ENCODE measurements at places on chromosomes 5 and 9. TPM values are rescaled to one million over a fixed set of nuclear protein-coding genes. Genes with fewer than 3 reads are reported as not detected.
A peak's percentile ranks its signal among the peaks of the same experiment; 100 is the strongest.

Gene PRDM9
- total RNA-seq, result not detected

Gene PCDHGB1
- total RNA-seq, result 0.17 TPM

Gene IFNB1
- not detected for total RNA-seq

Gene ASTN2
- 2.2 TPM for total RNA-seq

Gene AK8
- total RNA-seq, result not detected

Gene INSYN2B
- not detected for total RNA-seq

Gene FLT4
- 0.26 TPM for total RNA-seq

Gene PRR7
- total RNA-seq, result 2.6 TPM

Gene ZNF366
- not detected for total RNA-seq

DNA sequence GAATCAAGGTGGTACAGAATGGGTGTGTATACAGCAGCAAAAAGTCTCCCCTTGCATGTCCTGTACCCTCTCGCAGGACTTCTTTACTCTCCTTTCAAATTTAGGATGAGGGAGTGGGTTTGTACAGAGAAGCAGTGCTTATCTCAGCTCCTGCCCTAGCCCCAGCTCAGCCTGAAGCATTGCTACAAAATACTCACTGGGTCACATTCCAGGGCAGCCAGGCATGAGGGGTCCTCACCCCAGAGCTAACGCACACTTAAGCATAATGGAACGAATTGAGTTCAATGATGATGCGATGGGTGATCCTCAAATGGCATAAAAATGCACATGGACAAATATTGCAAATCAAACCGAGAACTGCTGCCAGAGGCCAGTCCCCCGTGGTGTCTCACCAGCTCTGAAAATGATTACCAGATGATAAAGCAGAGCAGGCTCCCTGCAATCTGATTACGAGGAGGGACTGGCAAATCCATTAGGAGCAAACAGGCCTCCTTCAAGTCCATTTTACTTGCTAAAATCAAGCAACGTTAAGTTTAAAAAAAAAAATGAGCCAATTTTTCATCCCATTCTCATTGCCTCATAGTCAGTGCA is 231.6 kb upstream of the TAS2R1 start:
- H3K4me1 ChIP-seq, result no peaks in the 10 kb centered on the region
- H3K27me3 ChIP-seq, result no peaks in the 10 kb centered on the region
- H3K4me3 ChIP-seq, result no peak overlapping the region
- DNase-seq, result no peak
- peaks cover 16% of the 10 kb centered on the region for H3K36me3 ChIP-seq

DNA sequence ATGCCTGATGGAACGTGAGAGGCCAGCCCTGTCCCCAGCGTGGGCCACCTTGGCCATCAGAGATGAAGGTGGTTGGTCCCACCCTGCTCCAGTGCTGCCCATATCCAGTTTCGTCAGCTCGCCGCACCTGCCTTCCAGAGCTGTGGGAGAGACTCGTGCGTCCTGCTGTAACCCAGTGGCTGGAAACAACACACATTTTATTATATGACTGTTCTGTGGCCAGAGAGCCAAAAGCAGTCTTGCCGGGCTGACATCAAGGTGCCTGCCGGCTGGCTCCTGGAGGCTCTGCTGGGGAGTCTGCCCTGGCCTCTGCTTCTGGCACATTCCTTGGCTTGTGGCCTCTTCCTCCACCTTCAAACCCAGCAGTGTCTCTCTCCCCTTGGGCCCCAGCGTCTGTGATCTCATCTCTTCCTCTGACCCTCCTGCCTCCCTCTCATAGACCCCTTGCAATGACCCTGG is 94.7 kb downstream of the RXRA start:
- no peak overlapping the region for H3K4me3 ChIP-seq
- no peaks in the 10 kb centered on the region for H3K36me3 ChIP-seq
- no peaks in the 10 kb centered on the region for H3K4me1 ChIP-seq

- H3K4me3 ChIP-seq, result peak overlapping the region; percentile 70
- DNase-seq, result peak; percentile 69
- H3K4me1 ChIP-seq, result peaks cover 12% of the 10 kb centered on the region
Measured at GRCh38 chr9:29211580-29212396, 1638.5 kb upstream of the C9orf72 start.

- H3K27me3 ChIP-seq, result peaks cover 4% of the 10 kb centered on the region
- no peak overlapping the region for H3K4me3 ChIP-seq
- H3K27ac ChIP-seq, result no peak overlapping the region
- no peaks in the 10 kb centered on the region for H3K36me3 ChIP-seq
- DNase-seq, result no peak
Measured at GRCh38 chr9:114459464-114459863, 45.8 kb downstream of the WHRN start.

- H3K27me3 ChIP-seq, result peaks cover 13% of the 10 kb centered on the region
- no peak overlapping the region for H3K27ac ChIP-seq
- no peak for DNase-seq
- H3K4me1 ChIP-seq, result peaks cover 3% of the 10 kb centered on the region
Measured at GRCh38 chr5:150263801-150264621, 25.6 kb downstream of the CAMK2A start.

- DNase-seq, result no peak
- H3K27me3 ChIP-seq, result peaks cover 16% of the 10 kb centered on the region
- no peak overlapping the region for H3K4me3 ChIP-seq
- H3K4me1 ChIP-seq, result peaks cover 11% of the 10 kb centered on the region
- H3K36me3 ChIP-seq, result no peaks in the 10 kb centered on the region
Measured at GRCh38 chr5:140355546-140355945, 4.4 kb upstream of the SLC4A9 start.

DNA sequence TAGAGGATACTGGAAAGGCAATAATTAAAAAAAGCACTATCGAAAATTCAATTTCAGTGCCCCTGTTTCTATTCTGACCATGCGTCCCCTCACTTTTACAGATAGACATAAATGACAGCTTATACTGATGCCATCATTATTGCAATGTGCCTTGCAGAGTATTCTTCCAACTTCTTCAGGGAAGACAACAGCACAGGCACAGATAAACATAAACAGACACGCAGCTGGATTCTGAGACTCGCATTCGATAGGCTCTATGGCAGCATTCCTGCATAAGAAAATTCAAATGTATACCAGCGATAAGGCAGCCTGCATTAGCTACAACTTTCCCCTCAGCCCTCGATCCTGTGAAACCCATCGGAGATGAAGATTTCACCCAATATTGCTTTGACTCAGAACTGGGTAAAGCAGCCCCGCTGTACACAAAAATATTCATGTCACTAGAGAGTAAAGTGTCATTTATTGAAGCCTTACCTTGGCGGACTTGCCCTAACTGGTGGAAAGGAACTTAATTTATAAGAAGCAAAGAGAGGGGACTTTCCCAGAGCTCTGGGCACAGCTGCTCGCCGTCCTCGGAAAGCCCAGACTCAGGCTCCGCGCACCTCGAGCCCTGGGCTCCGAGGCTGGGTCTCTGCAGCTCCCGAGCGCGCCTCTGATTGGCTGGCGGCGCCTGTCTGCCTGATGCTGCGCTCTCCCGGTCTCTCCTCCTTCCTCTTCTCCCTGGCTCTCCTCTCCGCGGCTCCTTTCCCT is at the start of gene CDH18:
Gene CDH18 (minus strand): TSS at position 589 of the 750 bp plus-strand sequence. CDS start 149,214 bp downstream, outside the sequence.
- H3K4me1 ChIP-seq, result no peaks in the 10 kb centered on the region
- H3K27me3 ChIP-seq, result no peaks in the 10 kb centered on the region
- no peaks in the 10 kb centered on the region for H3K36me3 ChIP-seq
- DNase-seq, result no peak
- H3K4me3 ChIP-seq, result no peak within 1 kb of the TSS

DNA sequence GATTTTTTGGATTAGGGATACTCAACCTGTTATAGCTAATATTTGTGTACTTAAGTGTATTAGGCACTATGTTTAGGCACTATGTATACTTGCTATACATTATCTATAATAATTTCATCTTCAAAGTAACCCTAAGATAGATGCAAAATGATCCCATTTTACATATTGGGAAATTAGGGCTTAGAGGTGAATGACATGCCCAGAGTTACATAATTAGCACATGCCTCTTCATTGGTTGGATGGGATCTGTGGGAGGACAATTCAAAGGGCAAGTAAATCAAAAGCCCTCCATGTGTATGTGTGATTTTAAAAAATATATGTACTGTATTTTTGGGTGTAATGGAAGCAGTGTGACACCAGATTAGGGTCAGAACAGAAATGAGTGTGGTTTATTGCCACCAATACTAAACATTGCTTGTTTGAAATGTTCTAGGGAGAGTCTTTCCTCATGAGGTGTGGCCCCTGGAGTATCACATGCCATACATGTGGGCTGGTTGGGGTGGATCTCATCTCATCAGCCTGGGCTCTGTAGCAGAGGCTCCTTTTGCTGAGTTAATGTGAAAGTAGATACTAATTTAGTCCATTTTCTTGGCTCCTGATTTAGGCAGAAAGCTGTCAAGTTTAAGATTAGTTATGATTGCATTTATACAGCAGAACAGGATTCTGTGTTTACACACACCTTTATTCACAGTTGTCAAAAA is 5.5 kb downstream of the C9orf85 start:
- no peaks in the 10 kb centered on the region for H3K27me3 ChIP-seq
- no peaks in the 10 kb centered on the region for H3K36me3 ChIP-seq
- peak overlapping the region; percentile 36 for H3K27ac ChIP-seq
- DNase-seq, result no peak

GRCh38 chr5:21688655-21689054 is 1164.5 kb downstream of the CDH12 start:
- no peak overlapping the region for H3K4me3 ChIP-seq
- no peaks in the 10 kb centered on the region for H3K27me3 ChIP-seq
- no peak for DNase-seq
- no peak overlapping the region for H3K27ac ChIP-seq

- H3K27ac ChIP-seq, result no peak overlapping the region
- H3K4me3 ChIP-seq, result no peak overlapping the region
- H3K36me3 ChIP-seq, result peaks cover 5% of the 10 kb centered on the region
- no peaks in the 10 kb centered on the region for H3K27me3 ChIP-seq
Measured at GRCh38 chr5:8329773-8330172, 460.8 kb downstream of the MTRR start.

- H3K4me1 ChIP-seq, result peaks cover 12% of the 10 kb centered on the region
- no peaks in the 10 kb centered on the region for H3K27me3 ChIP-seq
- no peak for DNase-seq
- no peak overlapping the region for H3K4me3 ChIP-seq
Measured at GRCh38 chr5:154966081-154966841, 25.4 kb downstream of the MRPL22 start.

- no peak overlapping the region for H3K4me3 ChIP-seq
- no peak overlapping the region for H3K27ac ChIP-seq
- H3K4me1 ChIP-seq, result no peaks in the 10 kb centered on the region
- no peaks in the 10 kb centered on the region for H3K36me3 ChIP-seq
- peaks cover 37% of the 10 kb centered on the region for H3K27me3 ChIP-seq
Measured at GRCh38 chr5:58933891-58934628, 351.2 kb downstream of the RAB3C start.

GRCh38 chr5:133844836-133845235 is 123.6 kb downstream of the C5orf15 start:
- H3K4me1 ChIP-seq, result peaks cover 4% of the 10 kb centered on the region
- DNase-seq, result no peak
- no peak overlapping the region for H3K27ac ChIP-seq
- no peak overlapping the region for H3K4me3 ChIP-seq
- H3K36me3 ChIP-seq, result no peaks in the 10 kb centered on the region

GRCh38 chr5:88702332-88702731 is 180.7 kb downstream of the MEF2C start:
- no peak overlapping the region for H3K4me3 ChIP-seq
- H3K27ac ChIP-seq, result no peak overlapping the region
- H3K27me3 ChIP-seq, result peaks cover 27% of the 10 kb centered on the region
- no peaks in the 10 kb centered on the region for H3K4me1 ChIP-seq

DNA sequence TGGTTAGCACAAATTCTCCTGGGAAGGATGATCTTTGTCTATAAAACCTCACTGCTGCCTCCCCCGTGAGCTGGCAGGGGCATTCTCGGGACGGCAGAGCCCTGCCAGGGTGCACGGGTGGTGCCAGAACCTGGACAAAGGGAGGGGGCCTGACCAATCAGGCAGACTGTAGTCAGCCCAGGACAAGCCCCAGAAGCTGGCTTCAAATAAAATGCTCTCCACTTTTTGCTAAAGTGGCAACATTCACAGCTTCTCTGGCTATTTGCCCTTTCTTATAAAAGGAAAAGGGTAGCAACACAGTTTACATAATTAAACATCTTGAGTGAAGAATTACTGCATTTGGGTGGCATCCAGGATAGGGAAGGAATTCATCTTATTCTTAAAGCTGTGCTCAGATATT is 14.4 kb downstream of the IL9 start:
- H3K27ac ChIP-seq, result no peak overlapping the region
- peaks cover 31% of the 10 kb centered on the region for H3K27me3 ChIP-seq
- H3K4me1 ChIP-seq, result no peaks in the 10 kb centered on the region
- no peak for DNase-seq
- no peaks in the 10 kb centered on the region for H3K36me3 ChIP-seq
- no peak overlapping the region for H3K4me3 ChIP-seq

DNA sequence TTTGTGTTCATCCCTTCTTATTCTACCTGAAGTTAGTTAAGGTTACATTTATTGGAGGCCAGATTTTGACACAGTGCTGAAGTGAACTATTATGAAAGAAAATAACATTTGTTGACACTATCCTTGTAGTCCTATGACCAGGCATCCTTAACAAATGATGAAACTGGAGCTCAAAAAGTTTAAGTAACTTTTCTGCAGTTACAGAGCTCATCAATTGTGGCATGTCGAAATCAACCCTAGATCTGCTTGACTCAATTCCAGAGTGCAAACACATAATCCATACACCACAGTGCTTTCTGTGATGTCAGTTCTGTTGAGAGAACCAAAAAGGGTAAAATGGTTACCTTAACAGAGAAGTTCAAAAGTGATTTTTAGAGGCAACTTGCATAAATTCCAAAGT is 28.6 kb downstream of the KCNN2 start:
- no peaks in the 10 kb centered on the region for H3K36me3 ChIP-seq
- H3K4me3 ChIP-seq, result no peak overlapping the region
- H3K27me3 ChIP-seq, result no peaks in the 10 kb centered on the region
- no peaks in the 10 kb centered on the region for H3K4me1 ChIP-seq

DNA sequence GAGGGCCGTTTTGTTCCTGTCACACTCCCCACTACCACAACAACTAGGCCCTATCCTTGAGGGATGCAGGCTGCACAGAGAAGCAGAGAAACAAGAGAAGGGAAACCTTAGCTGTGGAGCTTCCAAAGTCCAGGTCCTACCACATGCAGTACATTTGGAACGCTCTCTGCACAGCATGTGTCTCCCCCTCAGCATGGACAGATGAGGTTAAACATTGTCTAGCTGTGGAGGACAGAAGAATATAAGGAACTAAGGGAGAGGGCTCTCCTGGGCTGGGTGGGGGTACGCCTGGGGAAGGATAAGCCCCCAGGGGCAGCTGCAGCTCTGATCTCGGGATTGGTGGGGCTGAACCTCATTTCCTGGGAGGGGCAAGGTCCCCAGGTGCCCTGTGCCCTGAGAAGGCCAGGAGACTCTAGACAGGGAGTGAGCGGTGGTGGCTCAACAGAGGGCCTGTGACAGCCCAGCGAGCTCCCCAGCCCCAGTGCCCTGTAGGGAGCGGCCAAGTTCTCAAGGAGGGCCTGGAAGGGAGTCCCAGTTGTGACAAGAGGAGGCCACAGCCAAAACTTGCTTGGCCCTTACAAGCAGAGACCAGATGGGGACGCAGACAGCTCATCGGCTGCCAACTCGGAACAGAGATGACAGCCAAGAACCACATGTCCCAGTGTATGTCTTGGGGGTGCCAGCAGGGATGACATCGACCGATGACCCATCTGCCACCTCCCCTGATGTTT is 30.1 kb downstream of the TSPAN17 start:
- H3K36me3 ChIP-seq, result no peaks in the 10 kb centered on the region
- H3K27ac ChIP-seq, result no peak overlapping the region
- no peak for DNase-seq
- H3K27me3 ChIP-seq, result peaks cover 26% of the 10 kb centered on the region
- peaks cover 7% of the 10 kb centered on the region for H3K4me1 ChIP-seq

GRCh38 chr5:173920866-173921555 is 32.9 kb downstream of the CPEB4 start:
- H3K27me3 ChIP-seq, result no peaks in the 10 kb centered on the region
- H3K4me1 ChIP-seq, result peaks cover 14% of the 10 kb centered on the region
- no peak overlapping the region for H3K27ac ChIP-seq
- no peak overlapping the region for H3K4me3 ChIP-seq
- no peaks in the 10 kb centered on the region for H3K36me3 ChIP-seq

Measured in natural killer cell treated with Interleukin-12 subunit alpha and Interleukin-12 subunit beta and Interleukin-15 and Interleukin-18, amount 100 ng/mL, for 72 hours (primary cell).